Esophagus squamous epithelium (tissue), 5 donors: ENCODE measurements at places on chromosomes 2 and 18.

- no peak for DNase-seq
Observed at GRCh38 chr2:232541961-232542714, 2.6 kb downstream of the CHRNG start.

GRCh38 chr2:40049781-40050180 lies 270.7 kb upstream of the THUMPD2 start:
- no peak for DNase-seq

DNA sequence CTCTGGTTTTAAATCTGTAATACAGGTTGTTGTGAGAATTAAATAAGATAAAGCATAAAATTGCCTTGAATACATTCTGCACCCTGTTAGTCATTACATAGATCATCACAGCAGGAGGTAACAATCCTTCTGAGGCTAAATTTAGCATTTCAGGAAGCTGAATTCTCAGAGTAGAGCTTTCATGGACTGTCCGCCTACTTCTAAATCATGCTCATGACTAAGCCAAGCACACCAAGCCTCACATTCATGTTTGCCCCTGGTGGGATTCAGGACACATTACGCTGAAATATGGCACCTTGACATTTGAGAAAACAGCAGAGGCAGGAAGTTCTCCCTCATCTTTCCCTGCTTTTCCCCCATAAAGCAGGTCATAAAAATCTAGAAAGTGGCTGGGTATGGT lies 16.6 kb upstream of the PIK3C3 start:
- no peak for DNase-seq

DNA sequence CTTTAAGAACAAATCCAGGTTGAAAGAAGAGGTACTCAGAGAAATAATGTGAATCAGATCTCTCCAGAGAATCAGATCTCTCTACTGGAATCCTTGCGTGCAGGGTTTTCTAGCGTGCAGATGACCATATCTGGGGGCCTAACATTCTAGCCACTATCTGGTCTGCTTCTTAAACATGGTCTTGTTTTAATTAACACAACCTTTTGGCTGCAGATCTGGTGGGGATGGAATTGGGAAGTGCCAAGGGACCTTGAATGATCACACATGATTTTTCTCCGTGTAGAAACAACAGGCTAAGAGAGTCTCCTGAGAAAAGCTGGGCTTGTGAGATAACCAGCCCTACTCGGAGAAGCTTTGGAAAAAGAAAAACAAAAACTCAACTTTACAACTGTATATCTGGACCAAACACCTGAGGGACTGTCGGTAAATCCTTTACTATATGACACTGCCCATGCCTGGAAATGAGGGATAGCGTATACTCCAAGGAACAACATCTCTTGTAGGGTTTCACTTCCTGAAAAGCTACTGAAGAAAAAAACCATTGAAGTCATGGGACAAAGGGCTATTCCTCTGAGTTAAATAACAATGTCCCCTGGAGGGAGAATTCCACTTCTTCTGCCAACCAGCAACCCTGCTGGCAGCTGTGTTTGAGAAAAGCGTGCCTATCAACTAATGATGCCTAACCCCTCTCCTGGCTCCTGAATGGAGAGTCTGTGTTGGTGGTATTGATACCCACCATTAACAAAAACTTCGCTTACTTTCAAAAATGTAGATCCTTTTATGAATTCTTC lies 171.0 kb upstream of the REV1 start:
- no peak for DNase-seq

GRCh38 chr2:190446193-190446592 lies 38.0 kb downstream of the MFSD6 start:
- DNase-seq, result no peak

GRCh38 chr2:38524580-38524979 lies 78.1 kb downstream of the HNRNPLL start:
- no peak for DNase-seq

DNA sequence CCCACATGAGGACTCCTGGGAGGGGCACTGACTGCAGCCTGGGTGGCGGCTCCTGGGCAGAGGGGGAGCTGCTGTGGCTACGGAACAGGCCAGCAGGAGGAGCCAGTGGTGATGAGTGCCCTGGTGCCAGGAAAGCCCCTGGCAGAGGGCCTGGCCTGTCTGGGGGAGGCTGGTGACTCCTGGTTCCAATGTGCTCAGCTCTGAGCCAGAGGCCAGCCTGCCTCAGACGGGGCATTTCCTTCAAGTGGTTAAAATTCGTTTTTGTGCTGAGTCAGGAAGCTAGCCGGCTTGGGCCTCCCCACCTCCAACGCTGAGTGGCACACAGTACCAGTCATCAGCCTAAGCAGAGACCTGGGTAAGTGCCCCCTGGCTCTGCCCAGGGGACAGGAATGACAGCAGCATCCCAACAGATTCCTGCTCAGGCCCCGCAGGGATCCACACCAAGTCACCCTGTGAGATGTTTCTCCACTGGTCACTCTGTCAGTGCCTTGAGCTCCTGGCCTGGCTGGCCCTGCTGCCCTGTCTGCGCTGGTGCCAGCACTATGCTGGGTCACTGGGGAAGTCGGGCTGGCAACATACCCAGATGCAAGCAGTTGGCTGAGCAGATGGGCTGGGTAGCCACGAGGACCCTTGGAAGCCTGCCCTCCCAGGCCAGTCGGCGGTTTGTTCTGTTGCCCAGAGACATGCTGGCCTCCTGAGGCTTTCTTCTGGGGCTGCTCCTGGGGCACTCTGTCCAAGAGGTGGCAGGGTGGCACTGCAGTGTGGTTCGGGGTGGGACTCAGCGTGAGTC lies 7.1 kb upstream of the KLF11 start:
- DNase-seq, result no peak

DNA sequence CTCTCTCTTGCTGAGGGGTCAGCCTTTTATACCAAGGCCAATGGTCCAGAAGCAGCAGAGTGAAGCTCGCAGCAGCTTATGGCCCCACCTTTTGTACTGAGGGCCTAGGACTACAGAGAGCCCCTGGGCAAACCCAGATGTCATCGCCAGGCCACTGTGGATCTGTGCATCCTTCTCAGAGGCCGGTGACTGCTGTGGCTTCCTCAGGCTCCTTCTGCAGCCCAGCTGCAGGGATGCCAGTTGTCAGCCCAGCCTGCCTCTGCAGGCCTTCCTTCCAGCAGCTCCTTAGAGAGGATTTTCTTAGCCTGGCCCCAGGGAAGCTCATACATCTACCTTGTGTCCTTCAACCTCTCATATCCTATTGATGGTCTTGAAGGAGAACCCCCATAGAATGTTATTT lies 6.5 kb upstream of the ACOXL start:
- DNase-seq, result no peak

DNA sequence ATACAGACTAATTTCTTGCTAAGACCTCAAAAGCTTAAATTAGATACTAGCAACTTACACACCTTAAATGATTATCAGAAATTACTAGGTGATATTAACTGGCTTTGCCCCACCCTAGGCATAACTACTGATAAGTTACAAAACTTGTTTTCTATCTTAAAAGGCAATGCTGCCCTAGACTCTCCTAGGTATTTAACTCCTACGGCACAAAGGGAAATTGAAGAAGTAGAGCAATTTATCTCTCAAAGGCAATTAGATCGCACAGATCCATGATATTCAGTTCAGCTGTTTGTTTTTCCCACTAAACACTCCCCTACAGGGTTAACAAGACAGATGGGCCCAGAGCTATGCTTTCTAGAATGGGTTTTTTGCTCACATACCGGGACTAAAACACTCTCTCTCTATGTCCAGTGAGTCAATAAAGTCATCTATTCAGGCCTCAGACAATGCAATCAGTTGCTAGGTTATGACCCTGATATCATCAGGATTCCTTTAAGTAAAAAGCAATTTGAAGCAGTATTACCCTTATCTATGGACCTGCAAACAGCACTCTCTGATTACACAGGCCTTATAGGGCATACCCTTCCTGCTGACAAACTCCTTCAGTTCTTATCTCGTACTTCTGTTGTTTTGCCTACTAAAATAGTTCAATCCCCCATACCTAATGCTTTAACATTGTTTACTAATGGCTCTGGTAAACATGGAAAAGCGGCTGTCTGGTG lies 14.3 kb downstream of the MAP3K2 start:
- no peak for DNase-seq

- DNase-seq, result no peak
Observed at GRCh38 chr2:214671319-214671885, 138.1 kb downstream of the BARD1 start.

DNA sequence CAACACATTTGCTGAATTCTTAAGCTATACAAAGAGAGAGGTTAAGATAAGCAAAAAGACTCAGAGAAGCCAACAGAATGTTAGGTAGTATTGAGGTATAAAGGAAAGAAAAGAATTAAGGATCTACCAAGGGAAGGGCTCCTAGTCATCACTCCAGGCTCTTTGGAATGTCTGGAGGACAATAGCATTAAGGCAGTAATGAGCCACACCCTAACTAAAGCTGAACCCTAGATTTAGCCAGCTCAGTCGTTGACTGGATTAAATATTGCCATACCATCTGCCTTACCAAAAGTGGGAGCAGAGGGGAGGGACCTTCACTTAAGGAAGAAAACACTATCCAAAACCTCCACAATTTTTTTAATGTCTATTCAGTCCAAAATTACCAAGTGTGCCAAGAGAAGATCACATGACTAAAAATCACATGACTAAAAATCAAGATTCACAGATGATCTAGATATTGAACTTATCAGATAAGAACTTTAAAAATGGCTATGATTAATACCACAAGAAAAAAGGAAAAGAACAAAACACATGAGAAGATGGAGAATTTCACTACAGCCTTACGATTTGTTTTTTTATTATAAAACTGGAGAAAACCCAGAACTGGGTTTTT lies 59.7 kb downstream of the EXOC6B start:
- DNase-seq, result no peak

- no peak for DNase-seq
Observed at GRCh38 chr18:23884681-23885375, 129.7 kb upstream of the TTC39C start.

GRCh38 chr2:74528600-74529356 lies 728 bp downstream of the AUP1 start:
- no peak for DNase-seq

DNA sequence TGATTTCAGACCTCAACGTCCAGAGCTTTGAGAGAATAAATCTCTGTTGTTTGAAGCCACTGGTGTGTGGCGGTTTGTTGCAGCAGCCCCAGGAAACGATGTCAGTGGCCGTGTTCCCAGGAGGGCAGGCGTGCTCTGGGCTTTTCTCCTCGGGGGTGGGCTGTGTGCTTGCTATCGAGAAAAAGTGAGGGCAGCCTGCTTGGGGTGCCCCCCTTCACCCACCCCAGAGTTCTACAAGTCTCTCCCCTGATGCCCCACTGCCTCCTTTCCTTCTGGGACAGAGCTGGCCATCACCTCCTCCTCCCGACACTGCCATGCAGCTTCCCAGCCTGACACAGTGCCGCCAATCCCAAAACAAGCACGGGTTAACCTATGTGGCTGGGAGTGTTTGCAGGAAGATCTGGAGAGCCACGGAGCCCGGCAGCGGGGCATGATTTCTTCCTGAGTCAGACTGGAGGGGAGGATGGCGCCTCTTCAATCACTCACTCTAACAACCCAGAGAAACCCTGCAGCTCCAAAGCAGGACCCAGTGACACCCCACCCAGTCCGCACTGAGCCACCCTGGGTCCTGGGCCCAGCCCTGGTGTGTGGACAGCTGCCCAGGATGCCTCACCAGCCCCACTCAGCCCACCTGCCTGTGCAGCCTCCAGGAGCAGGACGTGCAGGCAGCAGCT lies 213.7 kb upstream of the RAB6C start:
- DNase-seq, result no peak
